ENCODE measurements at places on chromosomes 2 and 18.

GRCh38 chr2:28338046-28338817, 54.4 kb upstream of the FOSL2 start:
- DNase-seq = peak; percentile 84

- no peak for DNase-seq
These were observed 59.1 kb upstream of the TMEM178A start for GRCh38 chr2:39606585-39606984.

DNA sequence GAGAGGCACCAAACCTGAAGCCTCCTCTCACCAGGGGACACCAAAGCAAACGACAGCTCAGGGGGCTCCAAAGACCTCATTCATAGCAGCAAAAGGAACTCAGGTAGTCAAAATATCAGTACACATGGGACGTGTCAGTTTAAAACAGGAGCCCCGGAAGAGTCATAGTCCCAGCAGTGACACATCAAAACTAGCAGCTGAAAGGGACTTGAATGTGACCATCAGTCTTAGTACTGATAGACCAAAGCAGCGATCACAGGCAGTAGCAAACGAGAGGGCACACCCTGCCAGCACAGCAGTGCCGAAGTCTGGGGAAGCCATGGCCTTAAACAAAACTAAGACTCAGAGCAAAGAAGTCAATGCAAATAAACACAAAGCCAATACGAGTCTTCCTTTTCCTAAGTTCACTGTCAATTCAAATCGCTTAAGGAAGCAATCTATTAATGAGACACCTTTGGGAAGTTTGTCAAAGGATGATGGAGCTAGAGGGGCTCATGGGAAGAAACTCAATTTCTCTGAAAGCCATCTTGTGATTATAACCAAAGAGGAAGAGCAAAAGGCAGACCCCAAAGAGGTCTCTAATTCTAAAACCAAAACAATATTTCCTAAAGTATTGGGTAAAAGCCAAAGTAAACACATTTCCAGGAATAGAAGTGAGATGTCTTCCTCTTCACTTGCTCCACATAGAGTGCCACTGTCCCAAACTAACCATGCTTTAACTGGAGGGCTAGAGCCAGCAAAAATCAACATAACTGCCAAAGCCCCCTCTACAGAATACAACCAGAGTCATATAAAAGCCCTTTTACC, 1.2 kb downstream of the GALNT5 start:
- DNase-seq = no peak

GRCh38 chr18:12283256-12283655, 24.8 kb upstream of the TUBB6 start:
- no peak for DNase-seq

DNA sequence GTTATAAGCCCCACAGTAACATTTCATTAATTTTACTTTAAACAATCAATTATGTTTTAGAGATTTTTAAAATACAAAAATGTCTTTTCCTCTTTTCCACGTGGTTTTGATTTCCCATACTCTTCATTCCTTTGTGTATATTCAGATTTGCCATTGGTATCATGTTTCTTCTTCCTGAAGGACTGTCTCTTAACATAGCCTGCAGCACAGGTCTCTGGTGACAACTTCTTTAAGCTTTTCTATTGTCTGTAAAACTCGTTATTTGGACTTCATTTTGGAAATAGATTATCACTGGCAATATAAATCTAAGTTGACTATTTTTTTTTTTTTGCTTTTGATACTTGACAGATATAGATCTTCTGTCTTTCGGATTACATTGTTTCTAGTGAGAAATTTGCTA, 115.2 kb upstream of the KLHL29 start:
- DNase-seq = no peak

DNA sequence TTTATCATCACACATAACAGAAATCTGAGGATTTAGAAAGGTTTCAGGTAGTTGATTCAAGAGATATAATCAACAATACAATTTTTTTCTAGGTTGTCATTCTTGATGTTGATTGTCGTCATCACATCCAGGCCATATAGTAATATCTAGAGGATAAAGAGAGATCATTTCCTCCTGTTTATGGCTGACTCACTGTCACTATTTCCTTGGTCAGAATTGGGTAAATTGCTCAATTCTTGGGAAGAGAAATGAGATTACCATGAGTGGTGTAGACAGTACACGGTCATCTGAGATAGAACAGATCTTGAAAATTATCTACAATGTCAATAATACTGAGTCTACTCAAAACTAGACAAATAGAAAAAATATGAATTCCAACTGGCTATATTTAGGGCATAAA, 78.8 kb downstream of the ZNF804A start:
- DNase-seq = no peak
